ENCODE measurements at places on chromosomes 13 and 19. TPM values are rescaled to one million over a fixed set of nuclear protein-coding genes. Genes with fewer than 3 reads are reported as not detected.
A peak's percentile ranks its signal among the peaks of the same experiment; 100 is the strongest.

ZNF491 gene
- total RNA-seq: 0.60 TPM

SMIM24 gene
- not detected for total RNA-seq

GRCh38 chr13:78816592-78816991 is 157.6 kb upstream of the OBI1 start:
- no peaks in the 10 kb centered on the region for H3K36me3 ChIP-seq
- no peak overlapping the region for H3K4me3 ChIP-seq
- H3K27me3 ChIP-seq: no peaks in the 10 kb centered on the region
- DNase-seq: no peak
- no peaks in the 10 kb centered on the region for H3K4me1 ChIP-seq

- peak within 1 kb of the TSS; percentile 92 for H3K4me3 ChIP-seq
- peak within 1 kb of the TSS; percentile 84 for H3K27ac ChIP-seq
- H3K36me3 ChIP-seq: no peaks in the 10 kb centered on the region
- H3K4me1 ChIP-seq: peaks cover 5% of the 10 kb centered on the region
- DNase-seq: peak; percentile 93
- H3K27me3 ChIP-seq: no peaks in the 10 kb centered on the region
Observed at GRCh38 chr13:78658630-78659449, at the start of gene OBI1. OBI1 (minus strand) TSS chr13:78659155; CDS start chr13:78659120, 35 bp downstream.

- DNase-seq: no peak
- no peaks in the 10 kb centered on the region for H3K36me3 ChIP-seq
- H3K4me3 ChIP-seq: no peak overlapping the region
- H3K27me3 ChIP-seq: no peaks in the 10 kb centered on the region
- no peaks in the 10 kb centered on the region for H3K4me1 ChIP-seq
Observed at GRCh38 chr19:38551450-38551813, 66.3 kb downstream of the MAP4K1 start.

DNA sequence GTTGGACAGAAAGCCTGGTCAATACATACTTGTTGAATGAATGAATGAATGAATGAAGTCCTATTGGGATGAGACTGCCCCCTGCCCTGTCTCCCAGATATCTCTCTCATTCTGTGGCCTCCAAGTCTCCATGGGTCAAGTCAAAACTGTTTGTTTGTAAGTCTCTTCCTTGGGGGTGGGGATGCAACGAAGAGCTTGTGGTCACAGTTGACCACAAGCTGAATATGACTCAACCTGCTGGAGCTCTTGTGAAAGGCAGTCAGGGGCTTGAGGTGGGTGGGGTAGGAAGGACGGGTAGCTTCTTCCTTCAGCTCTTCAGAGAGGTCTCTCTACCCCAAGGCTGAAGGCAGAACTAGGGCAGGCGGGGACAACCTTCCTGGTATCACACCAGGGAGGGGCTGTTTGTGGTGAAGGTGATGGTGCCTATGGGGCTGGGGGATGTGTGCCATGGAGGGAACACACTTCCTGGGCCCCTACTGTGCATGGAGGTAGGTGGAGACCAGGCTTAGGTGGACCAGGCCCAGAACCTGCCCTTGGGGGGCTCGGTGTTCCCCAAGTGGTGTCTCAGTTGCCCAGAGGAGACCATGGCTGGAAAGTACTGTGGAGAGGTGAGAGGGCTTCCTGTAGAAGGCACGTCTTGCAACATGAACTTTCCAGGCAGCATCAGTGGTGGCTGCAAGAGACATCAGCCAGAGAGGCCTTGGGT is 8.0 kb downstream of the MYO1F start:
- no peaks in the 10 kb centered on the region for H3K27me3 ChIP-seq
- H3K4me3 ChIP-seq: no peak overlapping the region

DNA sequence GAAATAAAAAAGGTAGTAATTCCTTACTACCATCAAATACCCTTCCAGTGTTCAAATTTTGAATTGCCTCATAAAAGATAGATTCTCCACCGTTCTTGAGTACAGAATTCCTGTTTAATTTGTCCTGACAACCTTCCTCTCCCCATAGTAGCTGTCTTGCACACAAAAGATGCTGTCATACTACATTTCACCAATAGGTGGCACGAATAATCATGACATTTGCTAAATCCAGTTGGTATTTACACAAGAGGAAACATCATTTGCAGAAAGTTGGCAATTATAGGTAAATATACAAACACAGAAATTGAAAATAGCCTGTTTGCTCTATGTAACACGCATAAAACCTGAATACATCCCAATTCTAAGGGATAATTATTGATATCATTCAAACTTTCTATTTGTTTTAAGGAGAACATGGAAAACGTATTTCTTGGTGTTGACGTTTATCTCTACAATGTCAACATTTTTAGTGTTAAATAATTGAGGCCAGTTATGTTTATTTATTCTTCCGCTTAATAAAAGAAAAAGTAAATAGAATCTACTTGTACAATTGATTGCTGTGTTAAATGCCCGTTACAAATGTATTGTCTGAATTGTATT is 58.3 kb upstream of the CLDN10 start:
- H3K4me1 ChIP-seq: no peaks in the 10 kb centered on the region
- no peaks in the 10 kb centered on the region for H3K27me3 ChIP-seq
- no peak overlapping the region for H3K4me3 ChIP-seq
- DNase-seq: peak; percentile 65
- no peaks in the 10 kb centered on the region for H3K36me3 ChIP-seq
- H3K27ac ChIP-seq: no peak overlapping the region

DNA sequence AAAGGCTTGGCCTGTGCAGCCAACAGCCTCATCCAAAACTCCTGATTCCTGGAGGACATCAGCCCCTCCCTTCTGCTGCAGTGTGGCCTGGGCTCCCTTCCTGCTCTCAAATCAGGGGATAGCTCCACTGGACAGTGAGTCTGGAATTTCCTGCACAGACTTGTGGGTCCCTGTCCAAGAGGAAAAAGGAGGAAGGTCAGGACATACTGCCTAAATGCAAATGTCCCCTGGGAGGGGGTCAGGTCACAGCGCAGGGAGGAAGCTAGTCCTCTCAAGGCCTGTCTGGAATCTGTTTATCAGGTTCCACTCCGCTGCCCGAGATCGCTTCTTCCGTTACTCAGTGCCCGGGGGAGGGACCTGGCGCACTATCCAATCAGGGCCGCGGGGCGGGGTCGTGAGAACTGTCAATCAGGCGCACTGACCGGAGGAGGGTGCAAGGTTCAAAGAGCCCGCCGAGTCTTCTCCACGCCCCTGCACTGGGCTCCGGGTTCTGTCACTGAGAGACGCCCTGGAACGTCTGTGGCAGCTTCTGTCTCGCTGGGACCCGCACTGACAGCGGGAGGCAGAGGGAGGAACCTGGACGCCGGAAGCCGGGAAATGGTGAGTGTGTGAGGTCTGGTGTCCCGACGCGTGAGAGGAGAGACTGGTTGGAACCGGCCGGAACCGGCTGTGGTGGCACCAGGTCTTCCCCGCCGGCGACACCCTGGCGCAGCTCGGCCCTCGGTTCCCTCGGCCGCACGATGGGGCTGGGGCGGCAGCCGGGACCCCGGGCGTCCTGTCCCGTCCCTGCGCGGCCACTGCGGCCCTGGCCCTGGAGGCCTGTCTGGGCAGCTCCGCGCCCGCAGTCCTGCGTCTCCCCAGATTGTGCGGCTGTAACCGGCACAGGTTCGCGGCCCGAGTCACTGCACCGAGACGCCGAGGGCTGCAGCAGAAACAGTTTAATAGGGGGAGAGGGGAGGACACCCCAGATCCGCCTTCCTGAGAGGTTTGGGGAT is at the start of gene ZNF441:
ZNF441 (plus strand) TSS at position 404 of the 995 bp plus-strand sequence; CDS start at position 598, 194 bp downstream.
- peak; percentile 94 for DNase-seq
- H3K4me3 ChIP-seq: peak within 1 kb of the TSS; percentile 68
- peak within 1 kb of the TSS; percentile 47 for H3K27ac ChIP-seq
- no peaks in the 10 kb centered on the region for H3K36me3 ChIP-seq

GRCh38 chr19:19010551-19010950 is 22.8 kb downstream of the SUGP2 start:
- DNase-seq: no peak
- no peak overlapping the region for H3K27ac ChIP-seq
- H3K36me3 ChIP-seq: peaks cover 74% of the 10 kb centered on the region
- no peaks in the 10 kb centered on the region for H3K4me1 ChIP-seq

GRCh38 chr19:4851551-4852290 is 15.7 kb downstream of the PLIN3 start:
- H3K4me1 ChIP-seq: no peaks in the 10 kb centered on the region
- H3K27ac ChIP-seq: no peak overlapping the region
- no peaks in the 10 kb centered on the region for H3K27me3 ChIP-seq
- no peak overlapping the region for H3K4me3 ChIP-seq
- peak; percentile 75 for DNase-seq
